Inflammatory macrophage treated with lipopolysaccharide for 1 hour (primary cell): ENCODE measurements at places on chromosomes 1 and 21.

DNA sequence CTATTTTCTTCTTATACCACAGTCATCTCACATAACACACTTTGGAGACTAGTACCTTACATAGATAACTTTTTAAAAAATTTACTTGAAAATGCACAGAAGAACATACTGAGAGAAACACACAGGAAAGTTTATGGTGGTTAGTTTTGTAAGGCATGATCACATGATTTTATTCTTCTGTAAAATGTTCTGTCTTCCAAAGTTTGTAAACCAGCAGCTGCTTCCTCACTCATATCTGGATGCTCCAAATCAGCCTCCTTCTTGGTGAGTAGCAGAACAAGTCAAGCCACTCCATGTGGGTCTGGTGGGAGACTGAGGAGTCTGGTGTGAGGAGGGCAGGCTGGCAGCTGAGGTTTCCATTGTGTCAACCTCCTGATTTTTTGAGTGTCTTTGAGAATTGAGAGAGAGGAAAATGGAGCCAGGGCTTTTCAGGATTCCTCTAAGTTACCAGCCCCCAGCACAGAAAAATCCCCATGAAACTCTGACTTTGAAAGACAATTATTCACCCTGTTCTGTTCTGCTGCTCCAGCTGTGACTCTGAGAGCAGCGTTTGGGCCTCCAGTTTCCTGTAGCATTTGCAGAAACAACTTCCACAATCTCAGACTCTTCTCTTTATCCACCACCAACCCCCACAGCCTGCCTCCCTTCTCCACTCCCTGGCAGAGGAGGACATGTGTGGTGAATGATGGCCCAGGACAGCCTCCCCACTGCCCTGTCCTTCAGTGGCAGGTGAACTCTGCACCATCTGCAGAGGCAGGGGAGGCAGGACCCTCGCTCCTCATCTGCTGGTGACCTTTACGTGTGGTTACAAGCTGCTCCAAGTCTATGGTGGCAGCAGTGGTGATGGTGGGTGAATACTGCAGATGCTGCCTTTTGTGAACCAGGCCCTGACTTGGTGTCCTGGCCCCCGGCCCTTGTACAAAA lies 82.3 kb downstream of the FCRL5 start:
- peak; percentile 22 for DNase-seq

DNA sequence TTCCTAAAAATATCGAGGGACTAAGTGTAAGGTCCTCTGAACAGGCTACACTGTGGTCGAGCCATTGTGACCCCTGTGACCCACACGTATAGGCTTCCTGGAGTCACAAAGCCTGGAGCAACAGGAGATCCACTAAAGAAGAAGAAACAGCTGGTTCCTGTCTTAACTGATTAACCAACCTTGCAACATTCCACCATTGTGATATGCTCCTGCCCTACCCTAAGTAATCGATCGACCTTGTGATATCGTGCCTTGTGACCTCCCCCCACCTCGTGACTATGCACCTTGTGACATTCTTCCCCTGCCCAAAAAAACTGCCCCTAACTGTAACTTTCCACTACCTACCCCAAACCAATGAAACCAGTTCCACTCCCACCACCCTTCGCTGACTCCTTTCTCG lies 304.6 kb upstream of the FAM78B start:
- DNase-seq, result no peak

GRCh38 chr1:178238722-178239510 lies 145.0 kb downstream of the RASAL2 start:
- DNase-seq, result peak; percentile 70

DNA sequence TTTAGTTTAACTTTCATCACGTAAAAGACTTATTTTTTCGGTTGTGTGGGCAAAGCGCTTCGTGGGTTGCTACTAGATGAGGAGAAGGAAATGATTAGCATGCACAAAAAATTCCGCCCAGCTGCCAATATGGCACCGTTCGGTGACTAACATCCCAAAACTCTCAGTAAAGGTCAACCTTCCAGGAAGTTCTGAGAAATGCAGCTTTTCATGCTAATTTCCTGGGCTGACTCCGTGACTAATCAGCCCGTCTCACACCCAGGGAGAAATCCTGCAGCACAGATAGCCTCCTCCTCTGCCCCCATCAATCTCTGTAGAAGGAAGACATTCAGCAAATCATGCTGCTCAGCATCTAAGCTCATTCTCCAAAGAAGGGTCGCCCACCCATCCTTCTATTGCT lies 34.1 kb downstream of the TMCO4 start:
- DNase-seq, result peak; percentile 39

DNA sequence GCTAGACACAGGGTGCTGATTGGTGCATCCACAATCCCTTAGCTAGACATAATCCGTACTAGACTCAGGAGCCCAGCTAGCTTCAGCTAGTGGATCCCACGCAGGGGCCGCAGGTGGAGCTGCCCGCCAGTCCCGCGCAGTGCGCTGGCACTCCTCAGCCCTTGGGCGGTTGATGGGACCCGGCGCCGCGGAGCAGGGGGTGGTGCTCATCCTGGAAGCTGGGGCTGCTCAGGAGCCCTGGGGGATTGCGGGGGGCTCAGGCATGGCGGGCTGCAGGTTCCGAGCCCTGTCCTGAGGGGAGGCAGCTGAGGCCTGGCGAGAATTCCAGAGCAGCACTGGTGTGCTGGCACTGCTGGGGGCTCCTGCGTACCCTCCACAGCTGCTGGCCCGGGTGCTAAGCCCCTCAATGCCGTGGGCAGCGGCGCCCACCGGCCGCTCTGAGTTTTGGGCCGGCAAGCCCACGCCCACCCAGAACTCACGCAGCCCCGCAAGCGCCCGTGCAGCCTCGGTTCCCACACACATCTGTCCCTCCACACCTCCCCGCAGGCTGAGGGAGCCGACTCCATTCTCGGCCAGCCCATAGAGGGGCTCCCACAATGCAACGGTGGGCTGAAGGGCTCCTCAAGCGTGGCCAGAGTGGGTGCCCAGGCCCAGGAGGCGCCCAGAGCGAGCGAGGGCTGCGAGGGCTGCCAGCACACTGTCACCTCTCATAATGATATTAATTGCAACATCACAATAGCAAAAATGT lies 87.4 kb downstream of the CRB1 start:
- no peak for DNase-seq
